ENCODE measurements at places on chromosomes 16 and 17.

DNA sequence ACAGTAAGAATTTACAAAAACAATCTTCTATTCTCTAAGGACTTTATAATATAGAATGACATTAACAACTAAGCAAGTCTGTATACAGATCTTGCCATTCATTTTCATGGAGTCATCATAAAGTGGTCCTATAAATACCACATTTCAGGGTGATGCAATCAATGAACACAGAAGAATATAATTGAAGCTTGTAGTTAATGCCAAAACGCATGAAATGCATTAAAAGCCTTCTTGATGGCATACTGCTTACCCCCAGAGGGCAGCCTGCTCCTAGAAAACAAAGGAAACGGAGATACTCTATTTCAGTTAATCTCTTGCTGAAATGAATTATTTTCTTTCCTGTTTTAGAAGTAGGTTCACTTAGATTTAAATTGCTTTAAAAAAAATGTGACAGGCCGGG, 45.2 kb upstream of the STAC2 start:
- DNase-seq = no peak

DNA sequence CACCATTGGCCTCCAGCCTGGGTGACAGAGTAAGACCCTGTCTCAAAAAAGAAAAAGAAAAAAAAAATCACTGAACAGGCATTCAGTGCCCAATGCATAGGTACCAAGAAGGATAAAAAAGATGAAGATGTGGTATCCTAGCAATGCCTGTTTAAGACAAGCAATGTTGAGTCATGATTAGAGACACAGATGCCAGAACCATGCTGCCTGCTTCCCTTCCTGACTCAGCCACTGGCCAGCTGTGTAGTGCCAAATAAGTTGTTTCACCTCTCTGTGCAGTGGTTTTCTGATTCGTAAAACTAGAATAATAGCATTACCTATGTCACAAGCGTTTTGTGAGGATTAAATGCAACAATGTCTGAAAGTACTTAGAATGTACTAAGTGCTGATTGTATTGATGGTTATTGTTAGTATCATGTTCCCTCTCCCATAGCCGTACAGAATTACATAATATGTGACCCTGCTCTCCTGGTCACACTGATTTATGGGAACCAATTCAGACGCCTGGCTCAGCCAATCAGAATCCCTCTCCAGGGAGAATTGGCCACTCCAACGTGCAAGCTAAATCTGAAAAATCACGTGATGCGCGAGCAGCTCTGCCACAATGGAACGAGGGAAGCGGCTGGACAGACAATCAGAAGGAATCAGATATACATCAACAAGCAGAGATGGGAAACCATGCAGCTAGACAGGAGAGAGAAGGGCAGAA, 241.9 kb downstream of the SLC39A11 start:
- no peak for DNase-seq

DNA sequence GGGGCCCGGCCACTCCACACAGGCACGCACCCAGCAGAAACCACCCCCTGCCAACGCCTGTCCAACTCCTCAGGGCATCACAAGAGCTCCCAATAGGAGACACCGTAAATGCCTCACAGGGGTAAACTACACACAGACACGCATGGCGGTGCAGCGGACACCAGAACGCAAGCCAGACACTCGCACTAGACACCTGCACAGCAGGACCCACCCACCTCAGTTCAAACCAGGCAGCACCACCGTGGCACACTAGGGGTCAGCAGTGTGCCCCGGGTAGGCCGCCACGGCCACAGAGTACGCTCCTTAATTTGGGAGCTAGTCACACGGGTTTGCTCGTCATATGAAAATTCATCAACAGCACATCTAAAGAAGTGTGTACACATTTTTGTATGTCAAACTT, 3.4 kb downstream of the SLC38A10 start:
- DNase-seq = peak; percentile 89

DNA sequence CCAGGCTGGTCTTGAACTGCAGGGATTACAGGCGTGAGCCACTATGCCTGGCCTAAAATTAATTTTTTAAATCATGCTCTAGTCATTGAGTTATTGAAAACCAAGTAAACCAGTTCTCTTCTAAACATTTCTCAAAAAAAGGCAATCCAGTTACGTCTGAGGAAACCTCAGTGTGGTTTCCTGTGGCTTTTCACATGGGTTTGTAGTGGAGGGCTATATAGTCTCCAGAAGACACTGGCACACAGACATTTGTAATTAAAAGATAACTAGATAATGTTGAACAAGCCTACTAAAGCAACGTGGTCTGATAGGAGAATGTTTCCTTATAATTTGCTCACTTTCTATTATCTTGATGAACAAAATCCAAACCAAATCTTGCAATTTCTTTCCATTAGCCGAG, 5.2 kb upstream of the TOB1 start:
- DNase-seq = no peak

- no peak for DNase-seq
Observed at GRCh38 chr17:43877451-43878155, 29.7 kb downstream of the MPP2 start.

- no peak for DNase-seq
Observed at GRCh38 chr17:43471585-43472160, 12.1 kb upstream of the DHX8 start.

DNA sequence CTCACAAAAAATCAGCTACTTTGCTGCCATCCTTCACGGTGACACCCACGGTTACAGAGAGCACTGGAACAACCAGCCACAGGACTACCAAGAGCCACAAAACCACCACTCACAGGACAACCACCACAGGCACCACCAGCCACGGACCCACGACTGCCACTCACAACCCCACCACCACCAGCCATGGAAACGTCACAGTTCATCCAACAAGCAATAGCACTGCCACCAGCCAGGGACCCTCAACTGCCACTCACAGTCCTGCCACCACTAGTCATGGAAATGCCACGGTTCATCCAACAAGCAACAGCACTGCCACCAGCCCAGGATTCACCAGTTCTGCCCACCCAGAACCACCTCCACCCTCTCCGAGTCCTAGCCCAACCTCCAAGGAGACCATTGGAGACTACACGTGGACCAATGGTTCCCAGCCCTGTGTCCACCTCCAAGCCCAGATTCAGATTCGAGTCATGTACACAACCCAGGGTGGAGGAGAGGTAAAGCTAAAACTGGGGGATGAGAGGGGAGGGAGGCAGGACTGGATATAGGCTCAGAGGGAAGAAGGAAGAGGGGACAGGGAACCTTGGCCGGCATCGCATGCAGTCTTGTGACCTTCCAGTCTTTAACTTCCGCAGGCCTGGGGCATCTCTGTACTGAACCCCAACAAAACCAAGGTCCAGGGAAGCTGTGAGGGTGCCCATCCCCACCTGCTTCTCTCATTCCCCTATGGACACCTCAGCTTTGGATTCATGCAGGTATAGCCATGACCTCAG, 581 bp downstream of the CD68 start:
- DNase-seq = no peak

- no peak for DNase-seq
Observed at GRCh38 chr17:2085648-2085949, 30.7 kb downstream of the HIC1 start.

- DNase-seq = no peak
Observed at GRCh38 chr16:23310217-23310616, 8.1 kb downstream of the SCNN1B start.

DNA sequence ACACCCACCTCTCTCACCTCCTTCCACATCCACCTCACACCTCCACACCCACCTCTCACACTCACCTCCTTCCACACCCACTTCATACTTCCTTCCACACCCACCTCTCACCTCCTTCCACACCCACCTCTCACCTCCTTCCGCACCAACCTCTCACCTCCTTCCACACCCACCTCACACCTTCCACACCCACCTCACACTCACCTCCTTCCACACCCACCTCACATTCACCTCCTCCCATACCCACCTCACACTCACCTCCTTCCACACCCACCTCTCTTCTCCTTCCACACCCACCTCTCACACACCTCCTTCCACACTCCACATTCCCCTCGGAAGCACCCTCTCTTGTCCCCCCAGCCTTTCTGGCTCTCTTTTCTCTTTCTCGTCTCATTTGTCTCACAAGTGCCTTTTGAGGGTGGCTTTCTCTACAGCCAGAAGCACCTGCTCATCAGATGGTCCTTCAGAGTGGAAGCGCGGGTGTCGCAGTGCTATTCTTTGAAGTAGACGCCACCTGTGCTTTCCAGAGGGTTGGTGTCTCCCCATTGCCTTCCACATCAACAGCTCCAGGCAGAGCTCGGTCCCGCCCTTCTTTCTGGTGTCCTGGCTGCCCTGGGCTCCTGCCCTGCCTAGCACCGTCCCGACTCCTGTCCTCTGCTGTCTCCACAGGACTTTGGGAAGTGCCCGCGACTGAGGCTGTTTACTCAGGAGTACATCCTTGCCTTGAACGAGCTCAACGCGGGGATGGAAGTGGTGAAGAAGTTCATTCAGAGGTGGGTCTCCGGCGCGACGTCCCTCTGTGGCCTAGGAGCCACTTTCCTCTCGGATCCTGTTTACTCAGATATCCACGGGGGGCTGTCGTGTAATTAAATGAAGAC, 109.4 kb upstream of the PLCG2 start:
- DNase-seq = no peak

GRCh38 chr16:28924399-28924761, 658 bp downstream of the RABEP2 start:
- no peak for DNase-seq

GRCh38 chr17:22512506-22512905, 820.2 kb downstream of the KCNJ18 start:
- DNase-seq = no peak

DNA sequence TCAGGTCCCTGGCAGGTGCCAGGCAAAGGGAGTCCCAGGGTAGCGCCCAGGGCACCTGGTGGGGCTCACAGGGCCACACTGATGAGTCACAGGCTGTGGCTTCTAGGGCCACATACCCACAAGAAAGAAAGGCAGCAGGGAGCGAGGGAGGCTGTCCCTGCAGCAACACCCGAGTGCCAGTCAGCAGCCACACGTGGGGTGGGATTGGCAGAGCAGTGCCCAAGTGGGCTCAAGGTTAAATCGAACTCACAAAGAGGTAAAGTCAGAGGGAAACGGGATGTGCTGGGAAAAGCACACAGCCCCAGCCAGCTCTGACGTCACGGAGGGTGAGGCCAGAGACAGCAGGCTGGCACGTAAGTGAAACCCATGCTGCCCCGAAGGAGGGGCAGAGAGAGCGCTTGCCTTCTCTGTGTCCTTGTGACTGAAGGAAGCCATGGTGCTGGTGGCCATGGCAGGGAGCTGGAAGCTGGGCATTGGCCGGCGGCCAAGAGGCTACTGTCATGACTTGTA, 33.8 kb downstream of the FA2H start:
- DNase-seq = no peak

- DNase-seq = no peak
Observed at GRCh38 chr16:35510701-35511100, 2051.3 kb downstream of the TP53TG3F start.

DNA sequence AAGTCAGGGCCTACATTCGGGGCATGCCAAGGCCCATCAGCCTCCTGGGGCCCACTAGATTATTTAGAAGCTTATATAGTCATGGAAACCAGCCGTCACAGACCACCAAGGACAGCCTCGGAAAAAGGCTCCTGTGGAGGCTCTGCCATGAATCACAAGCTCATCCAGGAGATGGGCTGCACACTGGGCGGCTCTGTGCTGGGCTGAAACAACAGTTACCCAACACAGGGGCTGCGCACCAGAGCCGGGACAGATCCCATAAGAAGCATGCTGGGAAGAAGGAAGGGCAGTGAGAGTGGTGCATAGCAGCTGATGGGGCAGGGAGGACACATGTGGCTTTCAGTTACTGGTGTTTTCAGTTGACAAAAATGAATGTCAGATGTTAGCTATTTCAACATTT, 67.7 kb upstream of the GSG1L start:
- no peak for DNase-seq

- no peak for DNase-seq
Observed at GRCh38 chr16:75075688-75076268, 40.8 kb downstream of the LDHD start.

GRCh38 chr16:53370827-53371226, 63.4 kb upstream of the RBL2 start:
- no peak for DNase-seq

DNA sequence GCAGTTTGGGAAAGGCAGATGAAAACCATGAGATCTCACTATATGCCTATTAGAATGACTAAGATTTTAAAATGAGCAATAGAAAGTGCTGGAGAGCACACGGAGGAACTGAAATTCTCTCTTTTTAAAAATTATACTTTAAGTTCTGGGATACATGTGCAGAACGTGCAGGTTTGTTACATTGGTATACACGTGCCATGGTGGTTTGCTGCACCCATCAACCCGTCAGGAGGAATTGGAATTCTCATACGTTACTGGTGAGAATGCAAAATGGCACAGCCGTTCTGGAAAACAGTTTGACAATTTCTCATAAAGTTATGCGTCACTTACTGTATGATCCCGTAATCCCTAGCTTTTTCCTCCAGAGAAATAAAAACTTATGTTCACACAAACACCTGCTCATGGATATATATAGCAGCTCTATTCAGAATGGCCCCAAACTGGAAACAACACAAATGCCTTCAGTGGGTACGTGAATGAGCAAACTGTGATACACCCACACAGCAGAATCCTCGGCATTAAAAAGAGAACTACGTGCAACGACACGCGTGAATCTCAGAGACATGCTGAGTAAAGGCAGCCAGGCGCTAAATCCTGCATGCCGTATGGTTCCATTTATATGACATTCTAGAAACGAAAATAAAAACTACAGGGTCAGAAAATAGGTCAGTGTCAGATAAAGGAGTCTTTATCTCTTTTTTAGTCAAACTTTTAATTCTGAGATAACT, 11.8 kb downstream of the PIK3R6 start:
- no peak for DNase-seq

DNA sequence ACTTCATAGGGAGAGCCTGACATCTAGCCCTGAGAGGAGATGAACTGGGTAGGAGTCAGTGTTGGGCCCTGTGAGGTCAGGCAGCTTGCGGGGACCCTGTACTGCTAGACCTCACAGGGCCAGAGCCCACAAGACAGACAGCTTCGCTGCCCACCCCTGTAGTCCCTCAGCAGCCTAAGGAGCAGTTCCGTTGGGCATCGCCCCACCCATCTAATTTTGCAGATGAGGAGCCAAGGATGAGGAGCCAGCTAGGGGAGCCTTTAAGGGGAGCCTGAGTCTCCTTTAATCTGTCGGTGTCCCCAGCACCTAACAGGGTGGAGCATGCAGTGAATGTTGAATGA, 755 bp upstream of the TUFM start:
- DNase-seq = no peak

DNA sequence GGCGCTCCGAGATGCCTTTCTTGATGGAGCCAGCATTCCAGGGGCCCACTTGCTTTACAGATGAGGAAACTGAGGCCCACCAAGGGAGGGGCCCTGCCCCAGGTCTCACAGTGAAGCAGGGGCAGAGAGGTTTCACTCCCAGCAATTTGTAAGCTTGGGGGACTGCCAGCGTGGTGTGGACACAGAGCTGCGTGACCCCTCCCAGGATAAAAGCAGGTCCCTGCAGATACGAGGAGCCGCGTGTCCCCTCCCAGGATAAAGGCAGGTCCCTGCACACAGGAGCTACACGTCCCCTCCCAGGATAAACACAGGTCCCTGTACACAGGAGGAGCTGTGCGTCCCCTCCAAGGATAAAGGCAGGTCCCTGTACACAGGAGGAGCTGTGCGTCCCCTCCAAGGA, 11.7 kb downstream of the JPH3 start:
- DNase-seq = no peak

GRCh38 chr16:12395268-12395667, 408.4 kb downstream of the CPPED1 start:
- DNase-seq = no peak

Measured in upper lobe of right lung (tissue), 1 donor.